ENCODE measurements at places on chromosomes 2 and 18.

DNA sequence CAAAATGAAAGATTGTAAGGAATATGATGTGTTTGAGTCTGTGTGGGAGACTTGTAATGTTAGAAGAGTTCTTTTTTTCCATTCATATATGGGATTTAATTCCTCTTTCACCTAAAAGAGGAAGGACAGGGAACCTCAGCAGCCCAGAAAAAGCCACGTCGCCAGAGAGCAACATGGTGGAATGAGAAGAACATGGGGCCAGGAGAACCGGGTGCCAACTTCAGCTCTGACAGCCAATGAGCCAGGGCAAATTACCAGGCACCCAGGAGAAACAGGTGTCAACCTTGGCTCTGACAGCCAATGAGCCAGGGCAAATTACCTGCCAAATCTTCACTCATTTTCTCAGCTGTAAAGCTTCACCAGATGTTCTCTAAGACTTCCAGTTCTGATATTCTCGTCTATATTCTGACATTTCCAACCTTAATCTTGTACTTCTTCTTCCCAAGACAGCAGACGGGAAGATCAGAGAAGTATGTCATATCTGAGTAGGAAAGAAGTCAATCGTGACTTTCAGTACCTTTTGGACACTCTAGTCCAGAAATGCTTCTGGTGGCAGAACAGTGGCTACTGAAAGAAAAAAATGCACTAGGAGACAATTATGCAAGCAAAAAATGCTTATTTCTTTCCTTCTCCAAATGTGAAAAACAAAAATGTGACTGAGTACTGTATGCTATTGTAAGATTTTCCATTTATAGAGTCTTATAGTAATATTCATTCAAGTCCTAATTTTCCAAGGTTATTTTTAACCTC lies 79.2 kb upstream of the COL5A2 start:
- DNase-seq: no peak

- DNase-seq: no peak
Measured at GRCh38 chr2:235894839-235895238, 273.3 kb downstream of the GBX2 start.

DNA sequence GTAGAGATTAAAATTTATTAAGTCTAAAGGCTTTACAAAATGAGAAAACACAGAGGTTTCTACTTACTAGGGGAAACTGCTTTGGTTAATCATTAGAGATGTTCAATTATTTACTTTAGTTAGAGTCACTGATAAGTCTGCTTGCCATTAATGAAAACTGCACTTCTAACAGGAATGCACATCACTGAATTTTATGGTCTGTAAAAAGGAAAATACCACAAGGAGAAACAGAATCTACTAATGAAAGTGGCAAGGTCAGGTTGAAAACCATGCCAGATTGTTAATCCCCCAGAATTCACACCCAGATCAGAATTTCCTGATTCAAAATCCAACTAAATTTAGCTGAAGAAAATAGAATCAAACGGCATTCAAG lies 90.5 kb upstream of the GRB14 start:
- DNase-seq: no peak

GRCh38 chr2:100865816-100866460 lies 46.0 kb downstream of the NPAS2 start:
- no peak for DNase-seq

- DNase-seq: no peak
Measured at GRCh38 chr2:45610281-45611019, 617 bp downstream of the SRBD1 start.

- no peak for DNase-seq
Measured at GRCh38 chr18:48337053-48337452, 72.1 kb downstream of the ZBTB7C start.

DNA sequence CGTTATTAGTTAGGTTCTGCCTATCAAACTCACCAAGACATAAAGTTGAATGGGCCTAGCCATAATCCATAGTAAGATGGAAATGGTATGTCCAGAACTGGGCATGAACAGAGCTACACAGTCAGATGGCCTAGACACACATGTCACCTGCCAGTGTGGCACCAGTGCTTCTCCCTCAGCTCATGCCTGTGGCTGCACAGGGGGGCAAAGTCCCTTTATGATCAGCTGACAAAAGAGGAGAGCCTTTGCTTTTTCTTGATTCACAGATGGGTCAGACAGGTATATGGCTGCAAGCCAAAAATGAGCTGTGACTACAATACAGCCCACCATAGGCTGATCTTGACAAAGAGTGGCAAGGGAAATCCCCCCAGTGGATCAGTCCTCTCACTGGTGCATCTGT lies 28.3 kb upstream of the STARD7 start:
- no peak for DNase-seq

DNA sequence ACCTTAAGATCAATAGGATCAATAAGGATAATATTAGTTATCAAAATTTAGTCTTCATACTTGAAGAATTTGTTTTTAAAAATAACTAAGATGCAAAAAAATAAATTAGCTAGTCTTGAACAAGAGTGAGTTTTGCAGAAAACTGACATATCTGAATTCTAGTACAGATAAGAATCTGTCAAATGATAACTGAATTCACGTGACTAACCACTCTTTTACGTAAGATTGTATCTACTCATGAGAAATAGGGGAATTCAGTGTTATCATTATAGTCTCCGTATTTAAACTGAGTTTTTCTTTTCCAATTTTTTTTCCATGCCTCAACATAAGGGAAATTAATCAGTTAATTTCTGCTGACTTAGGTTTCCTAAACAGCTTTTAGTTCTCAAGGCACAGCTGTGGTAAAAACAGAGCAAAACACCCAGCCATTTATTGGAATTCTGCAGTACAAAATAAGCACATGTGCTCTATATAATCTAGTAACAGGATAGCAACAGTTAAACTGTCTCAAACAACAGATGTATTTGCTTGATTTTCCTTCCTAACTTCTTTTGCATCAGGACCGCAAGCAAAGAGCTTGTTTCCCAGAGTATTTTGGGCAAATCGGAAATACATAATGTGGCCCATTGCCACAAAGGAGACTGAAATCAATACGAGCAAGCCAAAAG lies 19.1 kb downstream of the SLC40A1 start:
- DNase-seq: no peak

- no peak for DNase-seq
Measured at GRCh38 chr2:158994920-158995676, 26.7 kb downstream of the TANC1 start.

DNA sequence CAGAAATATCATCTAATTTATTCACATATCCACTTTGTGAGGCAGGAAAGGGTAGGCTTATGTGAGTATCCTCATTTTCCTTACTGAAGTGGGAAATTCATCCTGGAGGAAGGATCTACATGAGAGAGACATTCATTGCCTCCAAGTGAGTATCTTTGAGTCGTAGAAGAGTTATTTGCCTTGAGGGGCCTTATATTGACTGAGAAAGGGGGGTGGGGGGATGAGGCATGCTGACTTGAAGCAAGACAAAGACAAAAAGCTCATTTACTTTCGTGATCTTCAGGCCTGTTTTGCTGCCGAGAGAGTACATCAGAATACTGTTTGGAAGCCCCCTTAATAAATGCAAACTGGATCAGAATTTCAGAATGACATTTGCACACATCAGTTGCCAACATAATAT lies 17.6 kb upstream of the NEDD4L start:
- no peak for DNase-seq

- no peak for DNase-seq
Measured at GRCh38 chr2:118058951-118059350, 29.3 kb upstream of the INSIG2 start.

- DNase-seq: no peak
Measured at GRCh38 chr2:3777966-3778365, 74.6 kb downstream of the DCDC2C start.

GRCh38 chr2:241771286-241772062 lies 5.1 kb upstream of the GAL3ST2 start:
- DNase-seq: no peak

- DNase-seq: no peak
Measured at GRCh38 chr2:239558661-239559060, 157.8 kb upstream of the HDAC4 start.

- DNase-seq: no peak
Measured at GRCh38 chr2:171432206-171432968, 1.4 kb downstream of the METTL8 start.

DNA sequence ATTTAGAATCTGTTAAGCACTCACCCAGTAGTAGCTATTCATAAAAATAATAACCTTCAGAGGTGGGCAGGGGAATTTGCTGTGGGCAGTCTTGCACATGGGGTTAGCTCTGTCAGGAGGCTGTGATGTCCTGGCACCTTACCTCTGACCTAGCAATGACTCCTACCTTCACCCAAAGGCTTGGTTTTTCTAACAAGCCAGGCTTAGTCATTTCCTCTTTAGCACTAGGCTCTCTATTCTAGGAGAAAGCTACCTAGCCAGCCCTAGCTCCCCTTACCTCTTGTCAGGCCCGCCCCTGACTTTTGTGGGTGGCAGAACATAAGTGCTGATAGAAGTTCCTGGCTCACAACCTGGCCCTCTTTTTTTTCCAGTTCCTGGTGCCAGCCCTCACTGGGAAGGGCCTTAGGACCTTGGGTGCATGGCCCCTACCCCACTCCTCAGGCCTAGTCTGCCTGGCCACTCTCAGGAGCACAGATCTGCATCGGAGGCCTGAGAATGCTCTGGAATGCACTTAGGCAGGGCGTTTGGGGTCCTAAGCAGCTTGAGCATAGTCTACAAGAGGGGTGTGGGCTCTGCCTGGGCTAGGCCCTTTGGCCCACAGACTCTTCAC lies 17.7 kb downstream of the CPLX4 start:
- DNase-seq: no peak

DNA sequence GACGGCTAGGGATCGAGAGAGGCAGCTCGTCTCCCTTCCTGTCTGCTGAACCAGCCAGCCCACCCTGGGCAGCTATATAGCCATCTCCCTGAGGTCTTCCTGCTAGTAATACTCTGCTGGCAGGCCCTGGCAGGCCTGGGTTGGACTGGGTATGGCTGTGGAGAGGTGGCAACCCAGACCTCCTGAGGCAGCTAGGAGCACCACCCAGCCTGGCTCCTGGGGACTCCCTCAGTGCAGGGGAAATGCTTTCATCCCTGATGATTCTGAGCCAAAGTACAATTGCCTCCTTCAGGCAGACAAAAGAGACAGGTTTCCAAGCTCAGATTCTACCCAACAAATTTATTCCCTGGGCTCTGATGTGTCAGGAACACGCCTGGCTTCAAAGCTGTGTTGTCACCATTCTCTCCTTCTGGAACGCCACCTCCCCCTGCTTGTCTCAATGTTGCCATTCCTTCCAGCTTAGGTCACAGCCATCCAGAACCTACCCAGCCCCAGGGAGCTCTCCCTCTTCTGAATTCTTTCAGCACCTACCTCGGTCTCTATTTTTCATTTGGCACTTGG lies 4.7 kb upstream of the DNAJB2 start:
- no peak for DNase-seq

DNA sequence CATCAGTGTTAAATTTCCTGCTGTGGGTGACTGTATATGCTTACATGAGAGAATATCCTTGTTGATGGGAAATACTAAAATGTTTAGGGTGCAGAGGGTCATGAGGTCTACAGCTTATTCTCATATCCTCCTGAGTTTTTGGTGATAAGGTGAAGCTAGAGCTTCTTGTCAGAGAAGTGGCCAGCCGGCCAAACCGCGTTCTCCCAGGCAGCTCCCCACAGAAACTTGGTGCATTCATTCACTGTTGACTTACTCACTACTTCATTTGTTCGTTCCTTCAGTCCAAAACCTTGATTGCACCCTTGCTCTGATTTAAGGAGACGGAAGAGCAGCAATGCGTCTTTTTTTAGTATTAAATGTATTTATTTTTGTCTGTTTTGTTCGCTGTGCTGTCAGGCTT lies 8.7 kb downstream of the SNED1 start:
- no peak for DNase-seq

- no peak for DNase-seq
Measured at GRCh38 chr2:152067823-152068222, 31.0 kb downstream of the CACNB4 start.

GRCh38 chr2:28224648-28225472 lies 167.8 kb upstream of the FOSL2 start:
- DNase-seq: no peak

DNA sequence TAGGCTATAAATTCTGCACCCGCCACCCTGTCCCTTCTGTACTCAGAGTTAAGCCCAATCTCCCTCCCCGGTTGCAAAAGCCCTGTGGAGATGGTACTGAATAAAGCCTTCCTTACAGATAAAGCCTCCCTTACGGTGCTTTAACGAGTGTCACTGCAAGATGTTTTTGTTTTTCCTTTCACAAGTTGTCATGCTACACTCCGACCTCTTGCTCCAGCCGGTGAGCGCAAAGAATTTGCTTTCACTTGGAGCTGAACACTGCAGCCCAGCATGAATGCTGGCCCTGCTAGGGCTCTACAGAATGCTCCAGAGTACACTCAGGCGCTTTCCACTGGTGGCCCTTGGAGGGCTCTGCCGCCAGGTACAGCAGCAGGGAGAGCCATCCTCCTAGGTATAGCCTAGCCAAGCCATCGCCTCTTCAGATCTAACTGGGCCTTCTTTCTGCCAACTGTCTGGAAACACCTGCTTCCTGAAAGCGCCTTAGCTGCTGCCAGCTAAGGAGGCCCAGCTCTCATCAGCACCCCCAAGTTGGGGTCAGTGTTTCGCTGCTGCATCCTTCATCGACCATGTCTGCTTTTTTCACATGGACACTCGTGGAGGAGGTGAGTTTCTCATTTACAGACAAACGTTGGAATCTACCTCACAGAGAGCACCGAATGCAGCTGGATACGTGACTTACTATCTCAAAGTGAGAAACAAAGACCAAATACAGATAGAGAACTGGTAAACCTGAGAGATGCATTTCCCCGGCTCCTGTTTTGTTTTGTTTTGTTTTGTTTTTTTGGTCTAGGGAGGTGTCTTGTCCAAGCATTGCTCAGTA lies 13.4 kb upstream of the CREG2 start:
- no peak for DNase-seq

DNA sequence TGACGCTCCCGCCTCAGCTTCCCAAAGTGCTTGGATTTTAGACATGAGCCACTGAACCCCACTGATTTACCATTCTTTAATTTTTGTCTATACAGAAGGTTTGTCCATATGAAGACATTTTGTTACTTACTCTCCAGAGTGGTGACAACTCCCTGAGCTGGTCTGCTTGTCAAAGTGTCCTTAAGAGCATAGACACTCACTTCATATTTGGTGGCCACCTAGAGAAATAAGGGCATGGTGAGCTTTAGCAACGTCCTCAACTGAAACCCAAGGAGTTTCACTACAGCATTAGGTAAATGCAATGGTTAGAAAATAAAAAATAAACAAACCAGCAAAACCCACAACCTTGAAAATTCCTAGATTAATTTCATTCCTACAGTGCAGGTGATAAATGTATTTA lies 57.8 kb downstream of the FN1 start:
- no peak for DNase-seq

DNA sequence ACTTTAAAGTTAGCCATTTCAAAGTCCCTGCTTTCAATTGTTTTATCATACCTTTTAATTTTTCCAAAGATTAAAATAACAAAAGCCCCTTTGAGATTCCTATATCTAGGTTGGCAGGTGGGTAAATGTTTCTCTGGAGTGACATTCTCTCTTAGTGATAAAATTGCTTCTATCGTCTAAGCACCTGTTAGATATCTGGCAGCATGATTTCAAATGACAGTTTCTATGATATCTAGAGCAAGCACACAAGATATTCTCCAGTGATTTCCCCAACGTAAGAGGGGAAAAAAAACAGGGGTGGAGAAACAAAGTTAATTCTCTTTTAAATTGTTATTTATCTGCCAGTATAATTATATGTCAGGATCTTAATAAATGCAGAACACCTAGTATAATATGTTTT lies 610.2 kb downstream of the DSC3 start:
- DNase-seq: no peak

All from stimulated activated CD4-positive, alpha-beta T cell treated with anti-CD3 and anti-CD28 coated beads, TNF-alpha, amount 100 ng/mL, for 1 hour (primary cell).